Posterior vena cava (tissue), 2 donors: ENCODE measurements at places on chromosomes 2 and 18. TPM values are rescaled to one million over a fixed set of nuclear protein-coding genes. Genes with fewer than 3 reads are reported as not detected.

GRCh38 chr2:68438455-68439303 is 28.4 kb downstream of the FBXO48 start:
- DNase-seq: no peak

DNA sequence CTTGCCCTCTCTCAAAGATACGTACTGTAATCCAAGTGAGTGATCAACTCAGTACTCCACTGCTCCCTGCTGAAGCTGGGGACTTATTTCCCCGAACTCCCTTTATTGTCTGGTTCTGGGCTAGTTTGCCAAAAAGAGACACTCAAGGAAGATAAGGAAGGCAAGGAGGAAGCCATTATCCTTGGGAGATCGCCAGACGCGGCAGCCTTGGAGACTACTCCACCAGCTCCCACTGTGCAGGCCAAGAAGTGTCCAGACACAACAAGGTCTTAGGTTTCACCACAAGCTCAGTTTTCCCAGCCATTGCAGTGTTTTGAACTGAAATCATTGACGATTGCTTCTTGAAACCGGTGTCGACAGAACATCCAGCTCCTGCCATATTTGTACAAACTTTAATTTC is 439.6 kb upstream of the UBE2E3 start:
- DNase-seq: no peak

DNA sequence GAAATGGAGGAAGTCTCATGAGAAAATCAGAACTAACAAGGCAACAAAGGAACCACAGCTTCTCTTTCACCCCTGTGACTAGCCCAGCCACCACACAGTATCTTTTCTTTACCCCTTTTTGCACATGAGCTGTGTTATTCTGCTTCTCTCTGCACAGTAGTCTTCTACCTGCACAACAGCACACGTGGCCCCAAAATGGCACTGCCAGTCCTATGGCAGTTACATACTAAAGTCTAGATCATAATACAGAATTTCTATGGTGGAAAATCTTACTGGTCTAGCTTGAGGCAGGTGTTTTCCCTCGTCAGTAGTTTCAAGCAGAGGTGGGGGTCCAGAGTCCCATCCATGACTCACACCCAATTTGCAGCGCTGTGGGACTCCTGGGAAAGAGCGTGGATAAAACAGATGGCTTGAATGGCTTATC is 177.7 kb downstream of the DIS3L2 start:
- DNase-seq: no peak

GRCh38 chr2:176931588-176932563 is 280.7 kb upstream of the HNRNPA3 start:
- no peak for DNase-seq

- no peak for DNase-seq
Measured at GRCh38 chr18:24126155-24126961, 12.5 kb upstream of the CABYR start.

GRCh38 chr2:174248998-174249592 is 763 bp upstream of the OLA1 start:
- no peak for DNase-seq

DNA sequence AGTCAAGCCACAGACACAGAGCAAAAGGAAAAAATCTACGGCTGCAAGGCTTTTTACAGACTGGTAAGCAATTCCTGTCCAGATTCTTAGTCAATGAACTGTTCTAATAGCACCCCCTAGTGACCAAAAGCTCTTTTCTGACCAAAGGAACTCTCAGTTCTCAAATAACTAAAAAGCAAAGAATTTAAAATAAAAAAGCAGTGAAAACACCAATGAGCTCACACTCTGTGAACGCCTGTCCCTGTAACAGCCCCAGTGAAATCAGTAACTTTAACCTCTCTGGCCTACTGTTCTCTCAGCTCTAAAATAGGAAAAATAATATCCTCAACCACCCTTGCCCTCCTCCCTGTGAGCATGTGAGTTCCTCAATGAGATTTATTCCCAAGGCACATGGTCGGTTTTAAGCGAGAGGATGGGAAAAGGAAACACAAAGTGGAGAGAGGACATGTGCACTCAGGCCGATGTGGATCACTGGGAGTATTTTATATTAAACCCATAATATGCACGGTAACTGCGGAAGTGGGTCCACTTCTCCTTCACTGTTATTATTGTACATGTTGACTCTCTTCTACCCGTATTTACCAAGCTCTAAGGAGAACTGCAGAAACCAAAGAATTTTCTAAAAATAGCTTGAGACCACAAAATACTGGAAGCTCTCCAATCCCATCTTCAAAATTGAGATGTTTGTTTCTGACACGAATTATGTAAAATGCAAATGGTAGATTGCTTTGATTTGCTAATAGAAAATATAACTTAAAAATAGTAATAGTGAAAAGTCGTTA is 128.5 kb downstream of the STK39 start:
- no peak for DNase-seq

GRCh38 chr2:10709290-10709939 is 12.0 kb upstream of the ATP6V1C2 start:
- no peak for DNase-seq

GRCh38 chr2:55155764-55156281 is 76.3 kb downstream of the CLHC1 start:
- no peak for DNase-seq

DNA sequence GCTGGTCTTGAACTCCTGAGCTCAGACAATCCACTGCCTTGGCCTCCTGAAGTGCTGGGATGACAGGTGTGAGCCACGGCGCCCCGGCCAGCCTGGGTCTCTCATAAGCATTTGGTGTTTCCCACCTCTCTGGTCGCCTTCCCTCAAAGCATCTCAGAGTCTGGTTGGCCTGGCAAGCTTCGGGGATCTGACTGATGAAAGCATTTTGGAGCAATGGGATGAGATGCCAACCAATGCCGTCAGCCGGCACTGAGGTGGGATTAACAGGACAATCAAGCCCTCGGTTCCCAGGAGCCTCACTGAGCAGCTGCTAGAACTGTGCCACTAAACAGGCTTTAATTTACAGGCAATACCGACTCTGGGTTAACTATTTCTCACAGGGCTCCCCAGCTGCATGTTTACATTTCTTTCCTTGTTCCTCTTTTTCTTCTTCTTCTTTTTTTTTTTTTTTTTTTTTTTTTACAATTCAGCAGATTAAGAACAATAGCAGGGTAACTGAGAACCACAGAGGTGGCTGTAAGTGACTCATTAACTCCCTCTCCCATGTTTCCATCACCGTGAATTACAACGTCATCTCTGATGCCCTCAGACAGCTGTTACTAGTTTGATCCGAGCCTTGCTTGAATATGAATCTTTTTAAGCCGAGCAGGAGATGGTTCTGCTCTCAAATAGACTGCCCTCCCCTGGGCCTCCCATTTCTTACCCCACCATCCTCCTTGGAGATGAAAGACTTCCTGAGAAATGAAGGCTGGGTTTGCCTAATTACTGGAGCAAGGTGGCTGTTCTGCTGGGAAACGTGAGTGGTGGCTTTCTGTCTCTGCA is 37.9 kb downstream of the ODC1 start:
- DNase-seq: no peak

DNA sequence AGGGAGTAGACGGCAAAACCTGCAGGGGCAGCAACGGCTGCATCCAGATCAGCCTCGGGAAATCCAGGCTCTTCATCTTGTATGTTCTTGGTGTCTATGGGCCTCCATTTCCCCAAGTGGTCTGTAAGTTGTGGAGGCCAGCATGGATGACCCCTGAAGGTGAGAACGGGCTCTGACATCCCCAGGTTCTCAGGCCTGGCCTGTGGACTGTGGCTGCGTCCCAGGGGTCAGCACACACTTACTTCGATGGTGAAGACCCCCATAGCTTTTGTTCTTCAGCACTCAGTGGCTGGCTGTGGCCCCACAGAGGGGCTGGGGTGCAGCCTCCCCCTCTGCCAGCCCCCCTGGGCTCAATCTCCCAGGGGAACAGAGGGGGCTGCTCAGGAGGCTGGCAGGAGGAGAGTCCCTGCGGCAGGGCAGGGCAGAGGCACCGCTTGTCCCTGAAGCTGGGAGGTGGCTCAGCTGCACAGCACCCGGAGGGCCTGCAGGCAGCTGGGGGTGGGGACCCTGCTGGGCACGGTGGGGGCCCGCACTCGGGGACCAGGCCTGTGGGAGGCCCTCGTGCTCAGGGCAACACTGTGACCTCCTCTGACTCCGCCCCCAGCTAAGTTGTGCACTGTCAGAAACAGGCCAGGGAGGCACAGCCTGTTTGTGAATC is 3.8 kb downstream of the SLC66A3 start:
- peak; percentile 45 for DNase-seq

DNA sequence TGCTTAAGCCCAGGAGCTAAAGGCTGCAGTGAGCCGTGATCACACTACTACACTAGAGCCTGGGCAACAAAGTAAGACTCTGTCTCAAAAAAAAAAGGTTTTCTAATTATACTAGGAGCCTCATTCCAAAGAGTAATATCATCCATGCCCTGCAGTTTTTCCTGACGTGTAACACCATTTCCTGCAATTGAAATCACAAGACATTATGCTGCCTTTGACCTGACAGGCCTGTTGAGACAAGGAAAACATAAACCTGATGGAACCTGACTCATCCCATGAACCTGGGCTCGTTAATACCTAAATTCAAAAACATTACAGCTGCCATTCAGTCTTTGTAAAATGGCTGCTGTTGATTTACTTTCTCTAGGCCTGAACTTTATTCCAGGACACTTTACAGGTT is 58.7 kb upstream of the PEX13 start:
- DNase-seq: no peak

- DNase-seq: no peak
Measured at GRCh38 chr2:65079017-65079416, 22.8 kb downstream of the CEP68 start.

Gene STARD6
- not detected for total RNA-seq

Gene POTEI
- total RNA-seq: not detected

Gene GPR155
- 10.4 TPM for total RNA-seq

Gene UNC80
- total RNA-seq: not detected

Gene C2orf68
- total RNA-seq: 15.8 TPM

Gene IL1RN
- 1.7 TPM for total RNA-seq
